Heart left ventricle (tissue), 16 donors: ENCODE measurements at places on chromosomes 7 and 10. TPM values are rescaled to one million over a fixed set of nuclear protein-coding genes. Genes with fewer than 3 reads are reported as not detected.
A peak's percentile ranks its signal among the peaks of the same experiment; 100 is the strongest.

DNA sequence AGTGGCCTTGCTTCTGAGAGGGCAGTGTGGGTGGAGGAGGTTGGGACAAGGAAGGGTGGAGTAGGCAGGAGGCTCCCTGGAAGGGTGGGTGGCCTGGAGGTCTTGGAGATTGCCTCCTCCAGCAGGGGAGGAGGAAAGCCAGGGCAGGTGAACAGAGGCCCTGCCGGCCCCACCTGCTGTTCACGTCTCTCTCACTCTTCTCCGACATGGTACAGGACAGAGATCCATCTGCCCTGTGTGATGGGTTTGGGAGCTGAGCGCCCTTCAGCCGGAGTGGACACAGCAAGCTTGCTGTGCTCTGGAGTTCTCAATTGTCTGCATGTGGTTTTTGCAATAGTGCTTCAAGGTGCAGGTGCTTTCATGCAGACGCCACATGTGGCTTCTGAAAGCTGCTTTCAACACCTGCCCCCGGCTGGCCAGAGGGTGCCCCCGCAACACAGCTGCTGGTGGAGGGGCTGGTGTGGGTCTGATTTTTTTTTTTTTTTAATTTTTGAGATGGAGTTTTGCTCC is 82.8 kb upstream of the GNA12 start:
- H3K36me3 ChIP-seq: no peaks in the 10 kb centered on the region
- peak; percentile 30 for DNase-seq
- no peak overlapping the region for H3K27ac ChIP-seq
- H3K27me3 ChIP-seq: peaks cover 58% of the 10 kb centered on the region
- H3K4me3 ChIP-seq: no peak overlapping the region

GRCh38 chr7:64562626-64563278 is at the start of gene ZNF680:
Gene ZNF680 (minus strand): TSS chr7:64563071. CDS start chr7:64562954, 117 bp downstream.
- peak within 1 kb of the TSS; percentile 76 for H3K27ac ChIP-seq
- H3K4me1 ChIP-seq: peaks cover 31% of the 10 kb centered on the region
- DNase-seq: peak; percentile 98
- no peaks in the 10 kb centered on the region for H3K36me3 ChIP-seq

TMEM196 gene
- total RNA-seq: not detected

SAP25 gene
- total RNA-seq: 1.4 TPM

BEND7 gene
- total RNA-seq: 11.9 TPM

- no peaks in the 10 kb centered on the region for H3K4me1 ChIP-seq
- H3K27me3 ChIP-seq: no peaks in the 10 kb centered on the region
- no peaks in the 10 kb centered on the region for H3K36me3 ChIP-seq
- H3K27ac ChIP-seq: no peak overlapping the region
- H3K4me3 ChIP-seq: no peak overlapping the region
These were observed 96.9 kb downstream of the XRCC2 start for GRCh38 chr7:152579070-152579469.

MRPL43 gene
- 44.8 TPM for total RNA-seq

TEX36 gene
- total RNA-seq: not detected

TMEM26 gene
- 0.31 TPM for total RNA-seq

PKD2L1 gene
- total RNA-seq: not detected
